NCI-H1092 treated with DMSO at 0.1 percent for 48 hours (cell line): ENCODE measurements at places on chromosomes 2 and 18.
A peak's percentile ranks its signal among the peaks of the same experiment; 100 is the strongest.

- no peak for DNase-seq
Observed at GRCh38 chr2:8839189-8839965, 2.0 kb upstream of the KIDINS220 start.

DNA sequence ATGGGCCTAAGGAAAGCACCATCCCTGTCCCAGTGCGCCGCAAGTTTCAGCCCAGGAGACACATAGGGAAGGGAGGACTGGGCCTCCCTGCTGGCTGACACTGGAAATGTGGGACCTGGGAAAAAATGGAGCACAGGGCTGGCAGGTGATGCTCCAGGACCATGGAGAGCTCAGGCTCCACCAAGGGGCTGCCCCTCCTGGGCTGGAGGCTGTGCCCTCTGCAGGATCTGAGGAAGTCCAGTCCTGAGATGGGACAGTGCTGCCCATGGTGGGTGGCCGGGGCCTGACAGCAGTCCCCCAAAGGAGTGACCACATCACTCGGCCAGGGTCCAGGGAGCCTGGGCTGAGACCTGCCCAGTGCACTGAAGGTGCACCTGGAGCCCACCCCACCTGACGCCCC lies 108.6 kb upstream of the TEKT4 start:
- DNase-seq = no peak

DNA sequence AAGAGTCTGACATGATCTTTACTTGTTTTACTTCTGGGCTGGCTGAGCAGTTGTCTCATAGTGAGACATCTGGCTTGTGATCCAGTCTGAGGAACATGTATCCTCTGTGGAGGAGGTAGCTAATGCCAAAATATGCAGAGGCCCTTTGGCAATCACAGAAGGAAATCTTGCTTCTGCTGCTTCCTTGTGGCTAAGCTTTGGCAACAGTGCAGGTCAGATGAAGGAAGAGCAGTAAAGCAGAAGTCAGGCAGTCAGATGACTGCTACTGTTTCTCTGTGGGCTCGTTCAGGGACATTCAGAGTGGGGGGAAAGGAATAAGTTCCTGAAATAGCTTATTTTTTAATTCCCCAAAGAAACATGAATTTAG lies 22.3 kb downstream of the DOK1 start:
- DNase-seq = no peak

DNA sequence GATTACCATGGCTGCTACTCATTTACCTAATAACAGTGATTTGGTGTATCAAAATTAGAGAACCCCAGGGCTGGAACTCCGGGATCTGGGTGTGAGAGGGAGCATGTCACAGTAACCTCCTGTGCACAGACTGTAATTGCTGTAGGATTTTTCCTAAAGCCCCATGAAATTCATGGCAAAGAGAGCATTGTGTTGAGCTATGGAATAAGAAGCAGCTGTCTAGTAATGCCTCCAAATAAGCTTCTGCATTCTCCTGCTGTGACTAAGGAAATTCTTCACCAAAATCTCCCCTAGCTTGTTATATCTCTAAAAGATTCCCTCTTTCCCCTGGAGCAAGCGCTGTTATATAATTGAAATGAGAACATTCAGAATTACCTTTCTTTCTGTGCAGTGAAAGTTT lies 158.1 kb upstream of the SPATS2L start:
- DNase-seq = no peak

DNA sequence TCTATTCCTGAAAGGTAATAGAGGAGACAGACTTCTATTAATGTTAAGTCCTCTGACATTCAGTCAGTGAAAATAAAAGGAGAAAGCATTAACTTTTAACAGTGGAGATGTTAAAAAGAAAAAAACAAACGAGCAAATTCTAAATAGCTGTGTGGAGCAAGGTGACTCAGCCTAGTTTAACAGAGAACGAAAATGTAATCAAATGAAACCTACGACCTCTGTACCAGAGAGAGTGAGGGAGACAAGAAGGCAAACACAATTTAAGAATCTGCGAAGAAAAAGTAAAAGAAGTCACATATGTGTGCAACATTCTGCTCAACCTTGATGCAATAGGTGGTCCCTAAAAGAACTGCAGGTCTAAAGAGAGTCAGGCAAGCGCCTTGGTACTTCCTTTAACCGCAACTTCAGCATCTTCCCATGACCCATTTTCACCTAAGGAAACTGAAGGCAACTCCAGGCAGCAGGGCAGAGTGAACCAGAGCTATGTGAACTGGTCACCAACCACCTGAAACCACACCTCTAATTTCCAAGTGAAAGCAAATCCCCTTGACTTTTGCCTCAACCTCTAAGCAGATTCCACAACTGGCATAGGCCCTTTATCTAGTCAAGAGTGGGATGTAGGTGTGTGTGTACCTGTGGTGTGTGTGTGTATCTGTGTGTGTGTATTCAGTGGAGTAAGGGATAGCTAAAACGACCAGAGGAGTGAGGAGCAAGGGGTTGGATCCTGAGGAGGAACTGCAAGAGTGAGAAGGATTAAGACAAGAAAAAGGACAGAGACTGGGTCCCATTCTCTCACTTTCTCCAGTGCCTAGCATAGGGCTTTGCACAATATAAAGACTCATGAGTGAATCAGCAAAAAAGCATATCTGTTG lies 43.0 kb downstream of the FIGN start:
- no peak for DNase-seq

DNA sequence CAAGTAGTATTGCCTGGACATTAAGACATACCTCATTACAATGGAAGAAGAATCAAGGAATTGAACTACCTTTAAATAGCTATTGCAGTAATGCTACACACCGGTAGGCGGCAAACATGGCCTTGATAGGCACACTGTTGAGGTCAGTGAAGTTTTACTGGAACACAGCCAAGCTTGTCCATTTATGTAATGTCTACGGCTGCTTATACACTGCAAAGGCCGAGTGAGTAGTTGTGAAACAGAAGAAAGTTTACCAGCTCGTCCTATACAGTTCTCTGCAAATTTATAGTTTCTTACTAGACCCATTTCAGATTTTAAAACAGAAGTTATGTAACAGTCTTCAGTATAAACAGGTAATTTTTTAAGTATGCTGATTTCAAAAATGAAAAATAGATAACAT lies 38.8 kb downstream of the PPP4R1 start:
- peak; percentile 18 for DNase-seq

- DNase-seq = peak; percentile 26
Observed at GRCh38 chr2:154623819-154624218, 74.7 kb upstream of the KCNJ3 start.

- no peak for DNase-seq
Observed at GRCh38 chr2:70083344-70084156, 3.7 kb upstream of the PCBP1 start.

GRCh38 chr2:206202446-206202845 lies 42.8 kb downstream of the EEF1B2 start:
- no peak for DNase-seq

DNA sequence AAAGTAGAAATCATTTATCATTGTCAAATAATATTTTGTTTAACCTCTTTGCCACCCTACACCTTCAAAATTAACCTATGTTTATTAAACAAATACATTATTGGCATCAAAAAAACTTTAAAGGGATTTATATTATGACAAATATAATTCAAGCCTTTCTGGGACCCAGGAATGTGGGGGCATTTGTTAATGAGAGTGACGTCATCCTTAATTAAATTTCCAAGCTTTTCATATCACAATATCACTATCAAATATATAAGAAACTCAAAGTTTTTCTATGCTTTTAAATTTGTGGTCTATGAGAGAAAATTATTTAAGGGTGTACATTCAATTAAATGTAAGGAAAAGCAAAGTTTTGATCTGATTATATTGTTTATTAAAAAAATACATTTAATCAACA lies 307.4 kb upstream of the POU3F3 start:
- no peak for DNase-seq

GRCh38 chr2:38492042-38492615 lies 110.6 kb downstream of the HNRNPLL start:
- no peak for DNase-seq

DNA sequence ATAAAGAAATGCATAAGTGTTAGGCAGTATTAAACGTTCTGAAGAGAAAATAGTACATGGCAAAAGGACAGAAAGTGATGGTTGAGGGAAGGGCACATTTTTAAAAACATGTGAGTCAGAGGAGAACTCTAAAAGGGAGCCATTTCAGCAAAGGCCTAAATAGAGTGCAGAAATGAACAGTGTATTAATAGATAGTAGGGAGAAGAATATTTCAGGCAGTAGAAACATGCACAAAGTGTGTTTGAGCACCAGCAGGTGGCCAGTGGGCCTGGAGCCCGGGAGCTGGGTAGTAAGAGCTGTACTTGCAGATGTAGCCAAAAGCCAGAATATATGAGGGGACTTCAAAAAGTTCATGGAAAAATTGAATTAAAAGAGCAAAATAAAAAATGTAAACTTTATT lies 288.1 kb upstream of the FIGN start:
- peak; percentile 17 for DNase-seq

DNA sequence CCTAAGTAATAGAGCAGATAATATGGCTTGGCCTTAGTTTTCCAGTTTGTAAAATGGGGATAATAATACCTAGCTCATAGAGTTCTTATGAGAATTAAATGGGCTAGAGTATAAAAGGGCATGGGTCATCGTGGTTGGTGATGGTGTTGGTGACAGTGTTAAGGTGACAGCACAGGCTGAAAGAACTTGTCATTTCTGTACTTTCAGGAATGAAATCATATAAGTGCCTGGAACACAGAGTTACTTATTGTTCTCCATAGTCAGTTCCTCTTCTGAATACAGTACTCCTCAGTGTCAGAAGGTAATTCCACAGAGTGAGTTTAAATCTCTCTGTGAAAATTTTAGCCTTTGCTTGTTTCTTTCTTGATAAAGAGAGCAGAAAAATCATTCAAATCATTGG lies 42.4 kb downstream of the KIF5C start:
- DNase-seq = no peak

DNA sequence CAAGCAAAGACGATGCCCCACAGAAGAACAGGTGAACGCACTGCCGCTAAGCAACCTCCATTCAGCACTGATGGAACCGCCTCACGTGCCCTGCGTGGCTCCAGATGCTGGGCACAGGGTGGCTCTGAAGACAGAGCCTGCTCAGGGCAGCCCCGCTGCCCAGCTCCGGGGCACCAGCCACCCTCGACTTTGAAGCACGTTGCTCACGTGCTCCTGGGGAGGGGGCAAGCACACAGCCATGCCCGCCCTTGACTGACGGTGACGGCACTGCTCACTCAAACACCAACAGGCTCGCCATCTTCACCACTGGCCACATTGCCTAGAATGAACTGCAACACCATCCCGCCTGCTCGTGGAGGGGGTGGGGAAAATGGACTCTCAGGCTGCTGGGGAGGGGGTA lies 251.3 kb downstream of the HDAC4 start:
- DNase-seq = no peak

DNA sequence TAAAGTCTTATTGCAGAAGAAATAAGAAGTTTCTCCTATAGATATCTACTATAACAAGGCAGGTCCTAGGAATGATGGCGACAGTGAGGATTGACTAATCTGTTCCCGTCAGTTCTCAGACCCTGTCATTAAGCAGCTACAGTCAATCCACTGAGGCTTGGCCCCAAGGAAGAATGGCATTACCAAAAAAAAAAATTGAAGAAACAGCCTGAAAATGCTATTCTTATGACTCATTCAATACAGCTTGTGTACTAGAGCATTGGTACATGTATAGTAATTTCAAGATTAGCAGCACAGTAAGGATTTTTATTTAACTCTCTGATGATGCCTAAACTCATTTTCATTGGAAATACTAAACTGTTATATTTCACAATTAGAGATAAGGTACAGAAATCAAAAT lies 1096.1 kb upstream of the NXPH2 start:
- no peak for DNase-seq

DNA sequence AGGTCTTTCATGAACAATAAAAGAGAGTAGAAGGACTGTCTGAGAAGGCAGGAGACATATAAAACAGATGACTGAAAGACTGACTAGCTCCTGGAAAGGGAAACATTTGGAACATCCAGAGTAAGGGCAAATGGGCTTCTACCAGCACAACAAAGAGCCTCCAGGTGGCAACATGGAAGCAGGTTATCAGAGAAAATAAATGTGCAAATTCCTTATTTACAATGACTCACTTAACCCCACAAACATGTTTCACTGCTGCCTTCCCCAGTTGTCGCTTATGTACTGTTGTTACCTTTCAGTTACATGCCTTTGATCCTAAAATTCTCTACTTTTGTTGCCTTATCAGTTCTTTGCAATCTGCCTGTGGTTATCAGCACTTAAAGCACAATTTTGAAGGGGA lies 117.0 kb downstream of the HIBCH start:
- no peak for DNase-seq

- DNase-seq = no peak
Observed at GRCh38 chr18:40673150-40673549, 1281.9 kb upstream of the PIK3C3 start.

- peak; percentile 67 for DNase-seq
Observed at GRCh38 chr2:238426568-238427434, at the start of gene ASB1. TSS of gene ASB1 (plus strand) at chr2:238426927. CDS start at chr2:238427071, 144 bp downstream.

GRCh38 chr18:50231621-50232020 lies 34.7 kb downstream of the CFAP53 start:
- no peak for DNase-seq

GRCh38 chr2:128573116-128573515 lies 254.4 kb upstream of the HS6ST1 start:
- no peak for DNase-seq

DNA sequence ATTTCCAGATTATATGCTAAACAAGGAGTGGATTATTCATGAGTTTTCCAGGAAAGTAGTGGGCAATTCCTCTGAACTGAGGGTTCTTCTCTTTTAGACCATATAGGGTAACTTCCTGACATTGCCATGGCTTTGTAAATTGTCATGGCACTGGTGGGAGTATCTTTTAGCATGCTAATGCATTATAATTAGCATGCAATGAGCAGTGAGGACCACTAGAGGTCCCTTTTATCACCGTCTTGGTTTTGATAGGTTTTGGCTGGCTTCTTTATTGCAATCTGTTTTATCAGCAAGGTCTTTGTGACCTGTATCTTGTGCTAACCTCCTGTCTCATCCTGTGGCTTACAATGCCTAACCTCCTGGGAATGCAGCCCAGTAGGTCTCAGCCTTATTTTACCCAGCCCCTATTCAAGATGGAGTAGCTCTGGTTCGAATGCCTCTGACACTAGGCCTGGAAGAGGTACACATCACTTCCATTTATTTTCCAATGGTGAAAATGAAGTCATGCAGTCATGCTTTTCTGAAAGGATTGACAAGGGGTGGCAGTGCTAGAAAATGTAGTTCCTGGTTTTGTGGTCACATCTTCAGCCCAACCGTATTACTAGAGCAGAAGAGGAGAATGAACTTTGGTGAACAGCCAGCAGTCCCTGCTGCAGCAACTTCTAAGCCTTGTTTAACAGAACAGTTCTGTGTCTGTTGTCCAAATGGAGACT lies 26.6 kb upstream of the ITGA4 start:
- DNase-seq = no peak

DNA sequence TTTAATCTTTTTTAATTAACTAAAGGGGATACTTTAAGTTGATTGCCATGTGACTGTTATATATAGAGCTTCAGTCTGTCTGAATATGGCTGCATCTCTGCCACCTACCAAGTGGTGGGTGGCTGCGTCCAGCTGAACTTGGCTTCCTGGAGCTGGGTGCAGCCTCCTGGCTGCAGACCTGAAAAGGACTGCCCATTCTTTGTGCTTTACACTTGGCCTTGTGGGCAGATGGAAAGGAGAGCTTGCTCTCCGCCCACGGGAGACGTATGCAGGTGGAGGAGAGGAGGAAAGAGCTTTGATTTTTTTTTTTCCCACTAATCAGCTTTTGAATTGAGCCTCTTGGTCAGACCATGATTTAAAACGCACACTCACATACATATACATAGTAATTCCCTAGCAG lies 34.7 kb downstream of the NCK2 start:
- DNase-seq = no peak

- DNase-seq = no peak
Observed at GRCh38 chr2:188969236-188969635, 4.9 kb upstream of the COL3A1 start.
